ENCODE measurements at places on chromosomes 2 and 18.

DNA sequence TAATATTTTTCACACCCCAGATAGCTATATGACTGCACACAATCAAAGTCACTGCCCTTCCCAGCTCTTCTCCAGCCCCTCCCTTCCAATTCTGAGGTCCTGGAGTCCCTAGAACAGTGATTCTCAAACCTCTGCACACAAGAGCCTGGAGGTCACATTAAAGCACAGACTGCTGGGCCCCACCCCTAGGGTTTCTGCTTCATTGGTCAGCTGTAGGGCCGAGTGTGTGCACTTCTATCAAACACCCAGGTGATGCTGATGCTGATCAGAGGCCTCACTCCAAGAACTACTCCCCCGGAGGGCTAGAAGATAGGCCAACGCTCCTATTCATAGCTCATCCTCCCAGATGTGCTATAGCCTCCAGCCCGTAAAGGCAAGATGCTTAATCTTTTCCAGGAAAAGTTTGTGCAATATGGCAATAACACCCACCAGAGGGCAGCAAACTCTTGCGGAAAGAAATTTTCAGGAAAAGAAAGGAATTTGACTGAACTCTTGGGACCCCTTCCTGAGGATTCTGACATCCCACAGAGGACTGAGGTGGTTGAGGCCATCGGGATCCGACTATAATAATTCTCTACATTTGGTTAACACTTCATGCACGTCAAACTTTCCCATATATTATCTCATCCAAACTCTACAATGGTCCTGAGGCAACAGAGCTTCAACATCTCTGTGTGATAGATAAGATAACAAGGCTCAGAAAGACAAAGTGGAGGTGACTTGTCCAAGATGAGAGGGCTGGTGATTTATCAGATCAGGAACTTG lies 194.2 kb upstream of the PKDCC start:
- DNase-seq: no peak

DNA sequence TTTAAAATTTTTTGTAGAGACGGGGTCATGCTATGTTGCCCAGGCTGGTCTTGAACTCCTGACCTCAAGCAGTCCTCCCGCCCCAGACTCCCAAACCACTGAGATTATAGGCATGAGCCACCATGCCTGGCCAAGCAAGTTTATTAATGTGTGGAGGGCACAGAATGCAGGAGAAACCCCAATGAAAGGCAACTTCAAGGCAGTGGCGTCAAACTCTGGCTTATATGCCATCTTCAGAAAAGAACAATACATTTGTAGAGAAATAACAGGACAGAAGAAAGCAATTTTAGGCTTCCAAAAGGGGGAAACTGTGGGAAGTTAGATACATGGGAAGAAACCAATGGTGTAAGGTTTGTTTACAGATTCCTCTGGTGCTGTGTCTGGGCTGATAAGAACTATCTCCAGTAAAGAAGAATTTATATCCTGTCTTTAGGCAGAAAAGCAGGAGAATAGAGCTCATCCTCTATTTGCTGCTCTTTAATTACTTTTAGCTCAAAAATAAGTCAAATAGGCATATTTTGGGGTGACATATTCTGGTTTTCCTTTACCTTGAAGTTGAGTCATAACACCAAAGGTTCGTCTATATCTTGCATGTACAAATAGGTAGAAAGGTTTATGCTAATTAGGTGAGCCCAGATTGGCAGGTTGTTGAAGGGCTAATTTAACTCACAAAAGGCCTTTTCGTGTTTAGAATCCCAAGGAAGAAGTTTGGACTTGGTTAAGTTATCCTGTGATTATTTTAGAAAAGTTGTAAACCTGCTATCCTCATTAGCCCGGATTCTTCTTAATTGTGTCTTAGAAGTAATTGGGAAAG lies 26.0 kb upstream of the TMEM214 start:
- no peak for DNase-seq

DNA sequence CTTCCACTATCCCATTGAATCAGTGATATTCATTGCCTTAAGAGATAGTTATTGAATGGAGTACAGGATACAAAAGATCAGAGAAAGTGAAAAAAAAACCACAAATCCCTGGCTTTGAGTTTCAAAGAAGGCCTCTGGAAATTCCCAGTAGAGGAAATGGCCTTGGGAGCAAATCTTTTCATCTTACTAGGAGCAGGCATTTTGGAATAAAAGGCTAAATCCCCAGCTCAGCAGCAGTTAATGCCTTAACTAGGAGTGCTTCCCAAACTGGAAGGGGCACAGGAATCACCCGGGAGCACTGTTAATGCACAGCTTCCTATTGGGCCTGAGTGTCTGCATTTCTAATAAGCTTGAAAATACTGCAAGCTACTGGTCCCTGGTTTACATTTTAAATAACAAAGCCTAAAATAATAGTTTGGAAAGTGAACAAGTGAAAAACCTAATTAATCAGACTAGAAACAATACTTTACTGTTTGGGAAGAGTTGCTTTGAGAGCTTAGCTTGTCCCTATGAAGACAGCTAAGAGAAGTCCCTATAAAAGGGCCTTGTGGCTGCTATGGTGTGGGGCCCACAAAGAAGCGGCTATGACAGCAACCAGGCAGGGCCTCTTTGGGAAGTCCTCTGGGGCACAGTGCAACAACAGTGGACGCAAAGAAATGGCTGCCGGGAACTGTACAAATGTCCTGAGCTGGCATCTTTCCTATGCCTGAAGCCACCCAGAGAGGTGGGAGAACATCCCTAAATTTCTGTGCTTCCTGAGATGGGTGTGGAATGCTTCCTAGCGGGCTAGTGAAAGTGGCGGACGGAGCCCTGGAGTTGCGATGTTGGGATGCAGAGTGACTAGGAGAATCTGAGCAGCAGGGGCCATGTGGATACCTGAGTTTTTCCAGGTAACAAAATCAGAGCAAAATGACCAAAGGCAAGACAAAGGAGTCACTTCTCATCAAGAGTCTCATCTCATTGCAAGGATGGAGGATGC lies 117.1 kb upstream of the KLHL14 start:
- no peak for DNase-seq

DNA sequence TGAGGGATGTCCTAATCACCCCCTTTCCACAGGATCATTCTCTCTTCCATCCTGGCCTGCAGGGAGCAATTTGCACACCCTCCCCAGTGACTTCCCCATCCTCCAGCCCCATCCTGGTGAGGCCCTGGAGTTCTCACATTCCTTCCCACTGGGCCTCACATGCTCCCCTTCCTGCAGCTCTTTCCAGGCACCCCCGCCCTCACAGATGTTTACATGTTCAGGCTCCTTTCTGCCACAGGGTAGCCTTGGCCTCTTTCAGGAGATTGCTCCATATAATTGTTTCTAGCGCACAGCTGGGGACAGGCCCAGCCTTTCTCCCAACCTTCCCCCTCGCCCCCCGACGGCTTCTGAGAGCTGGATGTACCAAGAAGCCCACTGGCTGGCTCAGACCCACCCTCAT lies 288.4 kb upstream of the TRIB2 start:
- DNase-seq: no peak

- DNase-seq: no peak
These were observed 31.9 kb downstream of the ATP8B1 start for GRCh38 chr18:57771193-57771592.

GRCh38 chr18:59932401-59932800 lies 32.6 kb downstream of the PMAIP1 start:
- DNase-seq: no peak

GRCh38 chr2:219331560-219332213 lies 857 bp downstream of the RESP18 start:
- DNase-seq: no peak

- no peak for DNase-seq
These were observed 10.4 kb upstream of the NPAS2 start for GRCh38 chr2:100809506-100809905.

GRCh38 chr2:144079803-144080202 lies 440.1 kb downstream of the ZEB2 start:
- DNase-seq: no peak

GRCh38 chr18:57802213-57803102 lies 657 bp downstream of the ATP8B1 start:
- no peak for DNase-seq

GRCh38 chr2:239289545-239289944 lies 111.3 kb downstream of the HDAC4 start:
- DNase-seq: no peak

GRCh38 chr2:10405448-10405847 lies 42.7 kb downstream of the ODC1 start:
- DNase-seq: no peak

- no peak for DNase-seq
These were observed 97.9 kb upstream of the TAF1B start for GRCh38 chr2:9745153-9745899.

- DNase-seq: no peak
These were observed 20.7 kb upstream of the NT5C1B start for GRCh38 chr2:18610090-18610489.

- no peak for DNase-seq
These were observed 1355.1 kb upstream of the ZEB2 start for GRCh38 chr2:145875016-145875415.

GRCh38 chr2:241443486-241444223 lies 64.7 kb downstream of the STK25 start:
- DNase-seq: peak; percentile 88

GRCh38 chr2:238006510-238006909 lies 39.7 kb downstream of the UBE2F start:
- no peak for DNase-seq

Data from activated CD4-positive, alpha-beta T cell treated with anti-CD3 and anti-CD28 coated beads, Interleukin-2, amount 50 U/mL, for 4 hours (primary cell).